Astrocyte of the spinal cord (primary cell): ENCODE measurements at places on chromosomes 6 and 20.

DNA sequence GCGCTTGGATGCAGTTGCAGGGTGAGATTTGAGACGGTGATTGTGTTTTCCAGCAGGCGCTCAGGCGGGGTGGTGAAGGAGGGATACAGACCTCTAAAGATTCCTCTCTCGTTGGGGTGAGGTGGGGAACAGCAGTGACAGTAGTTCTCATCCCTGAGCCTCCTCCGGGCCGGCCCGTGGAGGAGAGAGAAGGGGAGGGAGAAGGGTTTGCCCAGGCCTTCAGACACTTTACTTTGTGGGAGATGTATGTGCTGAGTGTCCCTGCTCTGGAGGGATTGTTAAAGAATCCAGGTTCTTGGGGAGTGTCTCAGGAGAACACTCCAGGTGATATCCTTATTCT is 41.0 kb downstream of the PSMB9 start:
- DNase-seq: no peak

GRCh38 chr6:41200296-41200900 is 551 bp downstream of the TREML2 start:
- DNase-seq: no peak

DNA sequence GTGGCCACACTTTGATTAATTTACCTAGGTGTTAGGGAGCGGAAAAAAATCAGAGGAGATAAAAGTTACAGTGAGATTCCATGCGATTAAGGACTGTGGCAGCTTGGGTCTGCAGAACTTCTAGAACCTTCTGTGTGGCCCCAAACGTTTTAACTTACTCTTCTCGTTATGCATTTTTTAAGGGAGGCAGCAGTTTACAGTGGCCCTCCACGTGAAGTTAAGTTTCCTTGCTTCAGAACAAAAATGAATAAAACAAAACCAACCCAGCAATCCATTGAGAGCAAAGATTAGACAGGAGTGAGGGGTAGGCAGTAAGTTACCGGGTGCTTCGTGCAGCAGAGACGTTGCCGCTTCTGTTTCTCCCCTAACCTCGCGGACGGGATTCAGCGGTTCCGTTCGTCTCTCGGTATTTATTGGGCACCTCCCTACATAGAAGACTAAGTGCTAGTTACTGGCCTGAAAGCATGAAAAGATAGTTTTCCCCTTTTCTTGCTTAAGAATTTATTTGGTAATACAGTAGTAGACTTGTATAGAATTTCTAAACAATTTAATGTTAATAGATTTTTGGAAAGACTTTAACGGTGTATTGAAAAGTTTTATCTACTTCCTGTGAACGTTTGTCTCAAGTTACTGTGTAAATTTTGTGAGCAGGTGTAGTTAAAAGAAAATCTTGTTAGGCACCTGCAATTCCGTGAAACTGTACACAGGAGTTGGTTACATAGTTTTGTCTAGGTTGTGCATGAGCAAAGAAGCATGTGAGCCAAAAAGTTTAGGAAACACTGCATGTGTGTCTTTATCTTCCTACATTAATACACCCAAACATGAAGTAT is 1.1 kb downstream of the BAG2 start:
- peak; percentile 47 for DNase-seq

DNA sequence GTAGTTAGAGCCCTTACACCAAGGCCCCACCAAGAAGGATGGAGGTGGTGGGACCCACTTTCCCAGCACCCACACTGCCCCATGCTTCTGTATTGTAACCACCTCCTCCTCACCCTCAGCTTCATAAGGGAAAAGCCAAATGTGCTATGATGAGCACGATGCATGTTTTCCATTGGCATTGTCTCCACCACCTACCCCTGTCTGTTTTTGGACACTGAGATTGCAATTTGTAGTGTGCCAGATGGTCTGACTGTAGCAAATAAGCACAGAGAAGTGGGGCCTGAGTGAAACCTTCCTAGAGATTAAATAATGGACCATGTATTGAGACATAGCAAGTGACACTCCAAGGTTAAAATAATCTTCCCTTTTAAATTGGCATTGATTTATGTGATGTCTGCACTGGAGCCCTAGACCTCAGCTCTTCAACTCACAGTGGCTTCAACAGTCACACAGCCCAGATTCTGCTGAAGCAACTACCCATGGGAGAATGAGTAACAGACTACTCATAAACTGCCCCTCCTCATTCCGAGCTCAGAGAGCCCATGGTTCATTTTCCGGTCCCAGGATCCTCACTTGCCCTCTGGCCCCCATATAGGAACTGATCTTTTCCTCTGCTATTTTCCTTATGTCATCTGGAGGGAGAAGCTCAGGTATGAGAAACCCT is 177.9 kb downstream of the COL9A1 start:
- DNase-seq: peak; percentile 30

GRCh38 chr6:108585359-108585758 is 24.6 kb downstream of the FOXO3 start:
- DNase-seq: no peak

- DNase-seq: no peak
Measured at GRCh38 chr20:59247731-59248684, 52.4 kb upstream of the EDN3 start.
